Activated CD4-positive, alpha-beta T cell treated with anti-CD3 and anti-CD28 coated beads, Interleukin-2, amount 50 U/mL, for 4 hours (primary cell): ENCODE measurements at places on chromosomes 1 and 21.

- no peak for DNase-seq
These were observed 317.0 kb downstream of the USP25 start for GRCh38 chr21:16046656-16047330.

DNA sequence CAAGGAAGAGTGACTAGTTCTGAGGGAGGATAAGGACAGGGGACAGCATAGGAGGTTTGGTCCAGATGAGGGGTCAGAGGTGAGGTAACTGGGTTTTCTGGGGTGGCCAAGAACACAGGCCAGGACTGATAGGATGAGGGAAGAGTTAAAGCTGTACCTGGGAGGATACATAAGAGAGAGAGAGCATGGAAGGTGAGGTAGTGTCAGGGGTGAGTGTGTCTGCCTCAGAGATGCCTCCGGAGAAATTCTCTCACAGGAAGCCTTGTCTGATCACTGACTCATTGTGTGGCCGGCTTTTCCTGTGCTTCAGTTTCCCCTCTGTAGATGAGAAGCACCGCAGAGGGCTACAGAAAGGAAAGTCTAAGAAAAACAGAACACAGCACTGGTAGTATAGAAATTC is 40.2 kb downstream of the FASLG start:
- DNase-seq, result peak; percentile 78

DNA sequence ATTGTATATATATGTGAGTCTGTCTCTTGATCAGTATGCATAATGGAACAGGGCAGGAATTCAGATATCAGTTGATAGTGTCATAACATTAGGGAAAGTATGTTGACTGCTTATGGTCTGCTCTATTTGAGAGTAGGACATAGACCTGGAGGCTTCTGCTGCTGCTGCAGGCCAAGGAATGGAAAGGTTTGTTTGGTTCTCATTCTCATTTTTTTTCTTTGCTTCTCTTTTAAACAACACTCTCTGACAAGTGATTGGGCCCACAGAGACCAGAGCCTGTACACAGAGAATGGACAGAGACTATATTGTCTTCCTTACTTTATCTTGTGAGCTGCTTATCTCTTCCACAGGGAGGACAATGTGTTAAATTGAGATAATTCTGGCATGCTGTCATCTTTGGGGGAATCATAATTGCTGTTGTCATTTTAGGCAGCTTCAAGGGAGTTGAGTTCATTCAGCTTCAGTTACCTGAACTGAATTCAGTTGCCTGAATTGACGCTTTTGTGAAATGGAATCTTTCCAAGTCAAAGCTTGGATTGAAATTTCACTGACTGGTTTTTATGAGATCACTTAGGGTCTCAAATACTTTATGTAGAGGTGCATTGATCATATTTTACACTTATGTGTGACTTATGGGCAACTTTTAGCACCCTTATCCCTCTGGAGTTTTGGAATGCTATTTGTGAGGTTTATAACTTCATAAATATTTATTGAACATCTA is 16.9 kb downstream of the CAP1 start:
- DNase-seq, result no peak

DNA sequence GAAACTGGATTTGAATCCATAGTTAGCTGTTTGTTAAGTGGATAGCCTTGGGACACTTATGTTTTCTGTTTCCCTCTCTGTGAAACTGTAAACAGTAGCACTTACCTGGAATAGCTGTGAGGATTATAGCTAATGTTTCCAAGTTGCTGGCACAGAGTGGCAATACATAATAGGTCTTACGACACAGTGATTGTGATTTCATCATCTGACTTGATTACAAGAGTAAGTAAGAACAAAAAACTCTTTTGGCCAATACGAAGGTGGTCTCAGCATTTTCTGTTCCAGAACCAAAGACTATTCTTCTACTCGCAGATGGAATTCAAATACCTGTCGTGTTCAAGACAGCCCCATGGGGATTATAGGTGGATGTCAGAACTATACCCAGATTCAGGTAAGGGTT is 2.1 kb downstream of the C8B start:
- no peak for DNase-seq

- no peak for DNase-seq
These were observed 179.0 kb downstream of the PTPRU start for GRCh38 chr1:29415156-29415830.

DNA sequence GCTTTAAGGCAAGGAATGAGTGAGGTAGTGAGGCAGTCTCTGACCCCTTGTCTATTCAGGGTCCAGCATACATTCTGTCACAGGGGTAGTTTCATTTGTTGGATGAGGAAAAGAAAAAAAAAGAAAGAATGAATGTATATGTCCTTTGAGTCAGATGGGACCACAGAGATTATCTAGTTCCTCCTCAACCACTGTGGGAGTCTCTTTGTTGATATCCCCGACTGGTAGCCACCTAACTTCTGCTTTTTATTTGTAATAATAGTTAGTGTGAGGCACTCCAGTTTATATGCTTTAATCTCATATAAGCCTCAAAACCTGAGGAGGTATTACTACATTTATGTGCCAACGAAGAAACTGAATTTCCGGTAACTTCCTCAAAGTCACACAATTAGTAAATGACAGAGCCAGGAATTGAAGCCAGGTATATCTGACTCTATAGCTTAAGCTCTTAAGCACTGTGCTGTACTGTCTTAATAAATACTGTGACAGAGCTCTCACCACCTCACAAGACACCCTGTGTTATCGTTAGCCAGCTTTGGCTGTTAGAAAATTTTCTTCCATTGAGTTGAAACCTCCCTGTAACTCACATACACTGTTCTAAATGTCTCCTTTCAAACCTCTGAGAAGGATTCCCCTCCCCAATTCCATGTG is 82.2 kb downstream of the MDM4 start:
- DNase-seq, result no peak

GRCh38 chr1:37764414-37764825 is 500 bp downstream of the EPHA10 start:
- DNase-seq, result no peak

- DNase-seq, result no peak
These were observed 99.2 kb upstream of the GRIK3 start for GRCh38 chr1:37133276-37134145.

DNA sequence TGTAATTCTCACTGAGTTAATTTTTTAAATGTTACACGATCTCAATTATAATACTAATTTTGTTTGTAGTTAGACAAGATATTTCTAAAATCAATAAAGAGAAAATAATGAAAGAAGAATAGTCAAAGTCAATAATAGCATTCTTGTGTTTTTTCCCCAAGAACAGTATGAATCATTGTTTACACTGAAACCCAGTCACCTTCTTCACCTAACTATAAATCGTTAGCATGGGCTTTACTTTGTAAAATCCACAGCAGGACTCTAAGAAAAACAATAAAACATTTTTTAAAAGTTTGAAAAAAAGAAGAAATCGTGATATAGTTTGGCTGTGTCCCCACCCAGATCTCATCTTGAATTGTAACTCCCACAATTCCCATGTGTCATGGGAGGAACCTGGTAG is 234.6 kb upstream of the LYPLAL1 start:
- no peak for DNase-seq

GRCh38 chr21:29224006-29224405 is 74.7 kb upstream of the BACH1 start:
- no peak for DNase-seq

GRCh38 chr1:76640092-76640491 is 227.2 kb upstream of the ST6GALNAC5 start:
- no peak for DNase-seq

GRCh38 chr21:27110956-27111355 is 144.1 kb upstream of the ADAMTS5 start:
- DNase-seq, result no peak

- DNase-seq, result no peak
These were observed 6.3 kb upstream of the IFNGR2 start for GRCh38 chr21:33396951-33397350.

- DNase-seq, result no peak
These were observed 7.8 kb upstream of the ADAM15 start for GRCh38 chr1:155043301-155043702.
